ENCODE measurements at places on chromosomes 7 and 10.
A peak's percentile ranks its signal among the peaks of the same experiment; 100 is the strongest.

DNA sequence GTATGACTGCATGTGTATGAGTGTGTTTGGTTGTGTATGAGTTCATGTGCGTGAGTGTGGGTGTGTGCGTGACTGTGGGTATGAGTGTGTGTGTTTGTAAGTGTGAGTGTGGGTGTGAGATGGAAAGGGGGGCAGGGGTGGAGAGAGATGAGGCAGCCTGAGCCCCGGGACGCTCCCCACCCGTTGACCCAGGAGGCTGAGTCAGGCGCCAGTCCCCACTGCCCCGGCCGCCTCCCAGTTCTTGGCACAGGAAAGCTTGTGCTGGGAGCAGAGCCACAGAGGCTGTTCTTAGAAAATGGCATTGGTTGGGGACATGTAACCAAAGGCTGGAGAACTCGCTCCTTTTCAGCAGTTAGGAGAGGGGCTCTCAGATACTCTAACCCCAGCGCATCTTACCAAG is 27.8 kb upstream of the NUB1 start:
- DNase-seq: no peak

GRCh38 chr7:144256112-144256511 is 8.5 kb downstream of the OR2A7 start:
- peak; percentile 25 for DNase-seq

GRCh38 chr10:34254596-34254995 is 560.5 kb downstream of the PARD3 start:
- DNase-seq: peak; percentile 52

DNA sequence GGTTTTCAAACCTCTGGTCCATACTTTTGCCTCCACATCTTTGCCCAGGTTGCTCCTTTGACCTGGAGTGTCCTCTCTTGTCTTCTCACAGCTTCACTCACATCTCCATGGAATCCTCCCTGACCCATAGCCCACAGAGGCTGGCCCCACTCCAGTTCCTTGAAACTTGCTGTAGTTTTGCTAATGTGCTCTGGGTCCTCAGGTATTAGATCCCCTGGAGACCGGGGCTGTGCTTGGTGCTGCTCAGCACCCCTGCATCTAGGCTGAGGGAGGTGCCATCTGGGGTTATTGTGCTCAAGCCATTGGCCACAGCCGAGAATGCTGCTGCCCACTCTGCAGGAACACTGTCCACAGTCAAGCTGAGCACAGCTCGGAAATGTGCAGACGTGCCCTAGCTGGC is 16.5 kb downstream of the KNDC1 start:
- DNase-seq: no peak

GRCh38 chr7:40883826-40884225 is 749.0 kb downstream of the SUGCT start:
- no peak for DNase-seq

DNA sequence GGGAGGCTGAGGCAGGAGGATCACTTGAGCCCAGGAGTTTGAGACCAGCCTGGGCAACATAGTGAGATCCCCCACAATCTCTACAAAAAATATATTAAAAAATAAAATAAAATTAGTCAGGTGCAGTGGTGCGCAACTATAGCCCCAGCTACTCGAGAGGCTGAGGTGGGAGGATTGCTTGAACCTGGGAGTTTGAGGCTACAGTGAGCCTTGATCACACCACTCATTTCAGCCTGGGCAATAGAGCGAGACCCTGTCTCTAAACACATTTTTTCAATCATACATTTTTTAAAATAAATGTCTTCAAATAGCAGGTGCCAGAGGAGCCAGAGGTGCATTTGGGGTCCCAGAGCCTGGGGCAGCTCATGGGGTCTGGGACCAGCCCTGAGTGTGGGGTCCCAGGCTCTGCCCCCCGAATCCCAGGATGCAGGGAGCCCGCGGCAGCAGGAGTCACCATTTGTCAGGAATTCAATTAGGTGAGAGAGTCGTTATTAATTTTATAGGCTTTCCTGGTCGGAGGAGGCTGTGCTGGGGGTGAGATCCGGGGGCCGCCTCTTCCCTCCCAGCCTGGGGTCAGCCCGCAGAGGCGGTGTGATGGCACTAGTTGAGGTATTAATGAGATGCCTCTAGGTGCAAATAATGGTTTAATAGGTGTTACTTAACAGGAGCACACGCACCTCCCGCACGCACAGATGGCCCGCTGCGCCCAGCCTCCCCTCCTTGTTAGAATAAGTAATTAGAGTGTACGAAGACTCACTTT is 78.3 kb downstream of the MICALL2 start:
- no peak for DNase-seq

DNA sequence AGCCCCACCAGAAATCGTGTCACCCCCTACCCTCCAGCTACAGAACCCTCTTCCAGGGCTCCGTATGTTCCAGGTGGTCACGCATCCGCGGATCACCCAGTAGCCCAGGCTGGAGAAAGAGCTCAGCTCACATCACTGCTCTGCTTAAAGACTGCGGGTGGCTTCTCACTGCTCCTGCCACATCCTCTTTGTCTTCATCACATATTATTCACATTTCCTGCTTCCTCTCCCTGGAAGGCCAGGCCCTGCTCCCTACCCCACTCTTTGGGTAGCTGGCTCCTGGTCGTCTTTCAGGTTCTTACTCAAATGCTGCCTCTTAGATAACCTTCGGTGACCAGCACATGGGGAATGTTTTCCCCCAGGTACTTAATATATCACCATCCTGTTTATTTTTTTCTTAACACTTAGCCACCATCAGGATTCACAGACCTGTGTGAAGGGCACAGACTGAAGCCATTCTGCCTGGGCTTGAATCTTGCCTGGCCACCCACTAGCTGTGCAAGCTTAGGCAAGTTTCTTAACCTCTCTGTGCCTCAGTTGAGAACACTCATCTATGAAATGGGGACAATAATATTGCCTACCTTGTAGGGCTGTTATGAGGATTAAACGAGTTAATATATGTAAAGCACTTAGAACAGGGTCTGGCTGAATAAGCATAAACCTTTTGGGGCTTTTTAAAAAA is 307.8 kb downstream of the PRPF18 start:
- DNase-seq: peak; percentile 91

DNA sequence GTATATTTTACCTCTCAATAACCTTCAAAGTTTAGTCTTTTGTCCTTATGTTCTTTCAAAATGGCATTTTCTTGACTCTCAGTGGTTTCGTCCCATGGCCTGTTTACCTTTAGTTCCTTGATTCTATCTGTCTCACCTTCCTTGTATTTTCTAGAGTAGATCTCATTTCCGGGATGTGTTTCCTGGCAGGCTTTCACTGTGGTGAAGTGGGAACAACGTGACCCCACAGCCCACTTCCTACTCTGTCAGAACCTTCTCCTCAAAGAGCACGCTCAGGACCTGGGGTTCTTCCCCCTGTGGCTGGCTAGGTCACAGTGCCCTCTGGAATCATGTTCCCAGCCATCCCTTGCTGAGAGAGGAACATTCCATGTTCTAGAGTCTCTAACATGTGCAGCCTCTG is 129.9 kb upstream of the ZNF32 start:
- DNase-seq: no peak

GRCh38 chr7:151251689-151252560 is 3.4 kb upstream of the SMARCD3 start:
- no peak for DNase-seq

GRCh38 chr7:25863005-25863728 is 288.8 kb upstream of the NFE2L3 start:
- no peak for DNase-seq

DNA sequence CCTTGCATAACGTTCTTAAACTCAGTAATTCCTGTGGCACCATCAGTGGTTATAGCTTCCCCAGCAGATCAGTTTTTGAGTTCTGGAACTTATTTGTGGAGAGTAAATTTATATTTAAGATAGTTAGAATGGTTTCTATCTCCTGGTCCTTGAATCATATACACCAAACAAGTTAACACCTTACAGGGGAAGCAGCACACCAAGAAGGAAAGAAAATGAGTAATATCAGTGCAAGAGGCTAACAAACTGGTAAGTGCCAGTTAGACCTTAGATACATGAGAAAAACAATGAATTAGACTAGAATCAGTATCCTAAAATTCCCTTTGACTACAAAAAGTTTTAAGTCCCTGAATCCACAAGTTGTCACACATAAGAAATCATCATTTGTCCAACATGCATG is 54.2 kb downstream of the ABI1 start:
- no peak for DNase-seq

DNA sequence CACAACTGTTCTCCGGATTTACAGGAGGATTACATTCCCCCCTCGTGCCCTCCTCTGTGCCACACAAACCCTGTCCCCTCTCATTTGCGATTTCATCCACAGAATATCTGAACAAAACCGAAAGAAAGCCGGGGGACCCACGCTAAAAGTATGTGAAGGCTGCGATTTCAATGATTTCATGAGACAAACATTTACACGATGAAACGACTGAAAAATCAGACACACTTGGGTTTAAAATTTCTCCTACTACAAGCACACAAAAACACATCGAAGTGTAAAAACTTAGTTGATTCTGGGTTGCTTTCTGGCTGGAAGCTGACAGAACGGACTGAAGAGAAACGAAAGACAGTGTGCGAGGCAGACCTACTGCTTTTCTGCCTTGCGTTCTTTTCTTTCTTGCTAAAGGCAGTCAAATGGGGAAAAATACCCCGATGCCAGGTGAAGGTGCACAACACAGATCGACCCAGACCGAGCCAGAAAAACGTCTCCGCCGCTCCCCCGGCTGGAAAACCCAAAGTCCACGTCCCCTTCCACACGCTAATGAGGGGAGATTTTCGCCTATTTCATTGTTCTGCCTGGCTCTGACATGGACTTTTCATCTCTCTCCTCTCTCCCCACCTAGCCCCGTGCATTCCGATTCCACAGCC is 1.2 kb downstream of the HIPK2 start:
- DNase-seq: peak; percentile 16

GRCh38 chr7:50666124-50666496 is 100.9 kb upstream of the DDC start:
- DNase-seq: no peak

- peak; percentile 40 for DNase-seq
These were observed 217.2 kb upstream of the HDAC9 start for GRCh38 chr7:18278316-18278715.

DNA sequence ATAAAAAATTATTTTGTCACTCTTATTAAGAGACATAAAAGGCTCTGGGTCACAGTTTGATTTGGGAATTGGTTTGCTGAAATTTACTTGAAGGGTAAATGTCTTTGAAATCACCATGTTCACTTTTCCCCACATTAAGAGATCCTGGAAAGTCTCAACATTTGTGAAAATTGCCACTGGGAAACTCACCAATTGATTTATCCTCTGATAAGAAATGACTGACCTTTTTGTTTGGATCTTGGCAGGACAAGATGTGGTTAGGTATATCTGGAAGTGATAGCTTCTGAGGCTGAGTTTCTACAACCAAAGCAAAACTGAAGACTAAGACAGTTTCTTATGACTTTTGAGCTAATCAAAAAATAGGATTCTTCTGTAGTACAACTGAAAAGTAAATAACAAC is 107.1 kb upstream of the TMEM106B start:
- no peak for DNase-seq

DNA sequence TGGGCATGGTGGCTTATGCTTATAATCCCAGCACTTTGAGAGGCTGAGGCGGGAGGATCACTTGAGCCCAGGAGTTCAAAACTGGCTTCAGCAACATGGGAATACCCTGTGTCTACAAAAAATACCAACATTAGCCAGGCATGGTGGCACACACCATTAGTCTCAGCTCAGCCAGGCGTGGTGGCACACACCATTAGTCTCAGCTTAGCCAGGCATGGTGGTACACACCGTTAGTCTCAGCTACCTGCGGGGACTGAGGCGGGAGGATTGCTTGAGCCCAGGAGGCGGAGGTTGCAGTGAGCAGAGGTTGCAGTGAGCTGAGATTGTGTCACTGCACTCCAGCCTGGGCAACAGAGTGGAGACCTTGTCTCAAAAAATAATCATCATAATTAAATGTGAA is 9.0 kb downstream of the LRRC27 start:
- no peak for DNase-seq

DNA sequence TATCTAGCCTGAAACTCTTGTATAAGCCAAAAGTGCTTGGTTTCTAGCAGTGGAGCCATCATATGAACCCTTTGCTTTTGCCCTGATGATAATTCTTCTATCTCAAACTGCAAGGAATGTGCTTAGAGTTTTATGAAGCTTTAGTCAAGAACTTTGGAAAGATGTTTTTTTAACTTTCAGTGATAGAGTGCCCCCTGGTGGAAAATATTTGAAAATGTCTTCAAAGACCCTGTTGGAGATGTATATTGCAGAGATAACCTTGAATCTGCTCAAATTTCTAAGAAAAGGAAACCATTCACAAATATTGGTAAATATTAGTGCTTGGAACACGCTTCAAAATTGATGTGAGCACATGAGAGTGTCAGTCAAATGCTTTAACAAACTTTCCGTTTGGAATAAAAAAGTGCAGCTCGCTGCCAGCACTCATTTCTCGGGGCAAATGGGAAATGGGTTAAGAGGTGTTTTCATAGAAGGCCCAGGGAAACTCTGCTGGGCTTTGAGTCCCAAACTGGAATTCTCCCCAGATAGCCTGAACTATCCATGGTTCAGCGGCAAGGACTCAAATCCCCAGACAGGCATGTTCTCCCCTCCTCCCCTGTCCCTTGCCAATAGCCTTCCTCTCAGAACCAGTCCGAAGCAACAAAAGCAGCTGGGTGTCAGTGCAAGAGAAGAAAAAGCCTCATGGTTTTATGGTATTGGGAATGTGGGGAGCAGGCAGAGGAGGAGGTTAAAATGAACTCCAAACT is 129.3 kb downstream of the MYOF start:
- DNase-seq: no peak

DNA sequence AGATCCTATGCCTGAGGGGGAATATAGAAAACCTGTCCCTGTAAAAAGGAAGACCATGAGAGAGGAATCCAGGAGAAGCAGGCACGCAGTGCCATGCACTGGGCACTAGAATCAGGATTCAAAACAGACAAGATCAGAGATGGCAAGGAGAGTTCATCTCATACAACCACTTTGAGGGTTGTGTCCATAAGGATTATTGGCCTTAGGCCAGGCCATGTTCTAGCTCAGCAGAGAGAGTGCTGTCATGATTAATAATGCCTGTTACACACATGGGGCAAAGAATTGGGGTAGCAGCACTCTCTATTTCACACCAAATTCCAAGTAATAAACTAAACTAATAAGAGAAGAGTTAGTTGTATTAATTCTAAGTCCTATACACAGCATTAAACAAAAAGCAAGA is 29.1 kb downstream of the EZH2 start:
- DNase-seq: no peak

- DNase-seq: no peak
These were observed 37.1 kb downstream of the CAMK2B start for GRCh38 chr7:44288381-44288685.
